Testis (tissue), 5 donors: ENCODE measurements at places on chromosomes 12 and 14. TPM values are rescaled to one million over a fixed set of nuclear protein-coding genes. Genes with fewer than 3 reads are reported as not detected.

LAG3 gene
- total RNA-seq: 4.1 TPM

OR4E1 gene
- 0.47 TPM for total RNA-seq

RNF10 gene
- 370 TPM for total RNA-seq

TAC3 gene
- 2.9 TPM for total RNA-seq

RNASE3 gene
- total RNA-seq: 0.50 TPM

SLC10A1 gene
- total RNA-seq: not detected
